ENCODE measurements at places on chromosomes 6 and 20.

DNA sequence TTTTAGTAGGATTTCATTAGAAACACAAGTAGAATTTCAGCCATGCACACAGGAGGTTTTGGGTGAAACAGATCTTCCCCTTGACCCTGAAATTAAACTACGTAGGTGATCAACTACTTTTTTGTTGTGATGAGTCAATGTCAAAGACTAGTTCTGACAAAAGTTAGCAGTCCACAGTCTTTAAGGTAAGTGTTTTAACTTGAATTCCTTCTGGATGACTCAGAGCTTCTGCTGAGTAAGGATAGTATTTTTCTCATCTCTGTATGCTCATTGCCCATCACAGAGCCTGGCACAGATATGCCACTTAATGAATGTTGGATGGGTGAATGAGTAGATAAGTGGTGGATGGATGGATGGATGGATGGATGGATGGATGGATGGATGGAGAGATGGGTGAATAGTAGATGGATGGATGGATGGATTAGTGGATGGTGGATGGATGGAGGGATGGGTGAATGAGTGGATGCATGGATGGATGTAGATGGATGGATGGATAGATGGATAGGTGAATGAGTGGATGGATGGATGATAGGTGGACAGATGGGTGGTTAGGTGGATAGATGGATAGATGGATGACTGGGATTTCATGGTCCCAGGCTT is 165.3 kb downstream of the ZMYND8 start:
- no peak for DNase-seq

GRCh38 chr6:56101141-56101553 is 146.2 kb downstream of the COL21A1 start:
- no peak for DNase-seq

DNA sequence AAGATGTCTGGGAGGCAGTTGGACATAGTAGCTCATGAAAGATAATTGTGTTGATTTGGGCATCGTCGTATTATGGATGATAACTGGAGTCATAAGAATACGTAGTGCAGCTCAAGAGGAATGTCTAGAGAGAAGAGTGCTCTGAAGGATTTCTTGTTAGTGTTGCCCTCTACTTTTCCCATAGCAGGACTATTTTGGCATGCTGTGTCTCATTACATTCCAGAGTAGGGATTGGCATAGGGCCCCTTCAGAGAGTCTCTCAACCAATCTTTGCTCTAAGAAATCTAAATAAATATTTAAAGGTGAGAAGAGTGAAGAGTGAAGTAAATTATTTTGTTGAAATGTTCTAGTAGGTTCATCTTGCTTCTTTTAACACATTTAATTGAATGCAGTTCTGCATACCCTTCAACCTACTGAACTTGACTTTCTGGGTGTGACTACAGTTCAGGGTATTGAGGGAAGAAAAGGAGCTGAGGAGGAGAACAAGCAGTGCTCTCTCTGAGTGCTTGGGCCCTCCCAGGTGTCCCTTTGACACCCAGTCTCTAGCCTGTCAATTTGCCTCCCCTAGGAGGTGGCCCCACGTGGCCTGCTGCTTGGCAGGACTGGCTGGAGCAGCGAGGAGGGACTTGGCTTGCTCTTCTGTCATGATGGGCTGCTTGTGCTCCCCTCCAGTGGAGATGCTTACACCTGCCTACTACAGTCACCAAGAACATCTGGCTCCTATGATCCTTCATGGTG is 33.3 kb downstream of the SOBP start:
- DNase-seq, result no peak

- no peak for DNase-seq
Observed at GRCh38 chr20:9099372-9099771, 30.5 kb downstream of the PLCB4 start.

- no peak for DNase-seq
Observed at GRCh38 chr6:168022488-168023321, 25.2 kb downstream of the KIF25 start.

DNA sequence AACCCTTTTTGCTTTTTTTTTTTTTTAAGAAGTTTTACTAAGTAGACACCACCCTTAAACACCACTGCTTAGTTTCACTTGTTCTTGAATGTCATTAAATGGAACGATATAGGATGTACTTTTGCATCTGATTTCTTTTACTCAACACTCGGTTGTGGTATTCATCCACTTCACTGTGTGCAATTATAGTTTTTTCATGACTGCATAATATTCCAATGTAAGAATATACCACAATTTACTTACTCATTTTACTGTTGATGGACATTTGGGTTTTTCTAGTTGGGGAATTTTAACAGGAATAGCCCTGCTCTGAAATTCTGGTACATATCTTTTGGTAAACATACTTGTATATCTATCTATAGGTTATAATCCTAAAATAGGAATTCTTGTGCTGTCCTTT is 29.9 kb downstream of the RTN4IP1 start:
- DNase-seq, result no peak
